Activated naive CD4-positive, alpha-beta T cell treated with anti-CD3 and anti-CD28 coated beads for 36 hours (primary cell): ENCODE measurements at places on chromosomes 16 and 17. TPM values are rescaled to one million over a fixed set of nuclear protein-coding genes. Genes with fewer than 3 reads are reported as not detected.

TBC1D3C gene
- not detected for total RNA-seq

LRRC36 gene
- not detected for total RNA-seq

- DNase-seq: no peak
Observed at GRCh38 chr17:61331178-61331577, 68.5 kb upstream of the TBX2 start.

DNA sequence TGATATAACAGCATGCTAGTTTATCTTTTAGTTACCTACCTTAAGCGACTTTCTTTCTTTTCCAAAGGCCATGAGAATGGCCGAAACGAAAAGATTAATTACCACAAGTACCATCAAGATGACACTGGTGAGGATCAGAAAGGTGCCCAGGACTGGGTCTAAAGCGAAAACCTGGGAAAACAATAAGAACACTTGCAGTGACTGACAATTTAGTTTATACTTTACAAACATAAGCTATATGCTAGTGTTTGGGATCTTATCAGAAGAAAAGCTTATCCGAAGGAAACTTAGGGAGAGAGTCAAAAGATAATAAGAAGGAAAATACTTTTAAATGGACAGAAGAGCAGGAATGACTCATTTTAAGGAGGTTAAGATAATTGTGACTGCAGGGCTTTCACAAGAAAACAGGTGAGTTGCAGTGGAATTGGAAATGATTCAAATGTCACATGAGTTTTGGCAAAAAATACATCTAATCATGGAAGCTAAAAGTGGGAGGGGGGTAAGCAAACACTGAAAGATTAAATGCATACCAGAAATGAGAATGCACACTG lies 34.8 kb downstream of the IST1 start:
- no peak for DNase-seq

DNA sequence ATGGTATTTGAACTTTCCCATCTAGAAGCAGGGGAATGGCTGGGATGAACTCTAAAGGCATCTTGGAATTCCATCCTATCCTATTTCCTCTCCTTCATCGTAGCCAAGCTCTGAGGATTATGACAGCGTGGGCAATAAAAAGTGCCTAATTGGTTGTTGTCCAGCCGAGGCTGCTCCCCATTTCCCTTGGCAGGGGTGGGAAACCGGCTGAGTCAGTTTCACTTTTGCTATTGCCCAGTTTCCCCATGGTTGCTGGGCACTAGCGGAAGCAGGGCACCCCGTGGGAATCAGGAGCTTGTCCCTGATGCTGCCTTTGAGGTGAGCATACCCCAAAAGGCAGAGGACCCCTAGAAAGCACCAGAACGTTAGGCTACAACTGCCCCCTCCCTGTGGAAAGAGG lies 13.8 kb upstream of the SP2 start:
- no peak for DNase-seq

GRCh38 chr16:65002265-65002664 lies 119.6 kb downstream of the CDH11 start:
- no peak for DNase-seq

GRCh38 chr16:67000384-67001351 lies 12.3 kb downstream of the CES4A start:
- peak; percentile 72 for DNase-seq

GRCh38 chr16:86877108-86877507 lies 298.8 kb downstream of the FOXL1 start:
- no peak for DNase-seq

DNA sequence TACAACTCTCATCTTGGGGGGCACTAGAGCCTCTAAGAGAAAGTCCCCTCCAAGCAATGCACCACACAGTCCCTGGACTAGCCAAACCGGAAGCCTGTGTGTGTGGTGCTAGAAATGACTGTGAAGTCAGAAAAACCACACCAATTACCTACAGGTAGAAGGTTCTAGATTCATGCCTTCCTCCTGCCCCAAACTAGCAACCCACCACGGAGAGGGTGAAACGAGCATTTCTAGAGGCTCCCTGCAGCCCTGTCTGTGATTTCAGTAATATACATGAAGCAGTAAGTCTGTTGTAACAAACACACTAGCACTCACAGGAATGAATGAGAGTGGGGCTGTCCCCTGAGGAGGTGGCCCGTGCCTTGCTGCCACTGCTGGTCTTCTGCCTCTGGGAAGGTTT lies 13.6 kb downstream of the ZFHX3 start:
- DNase-seq: no peak

DNA sequence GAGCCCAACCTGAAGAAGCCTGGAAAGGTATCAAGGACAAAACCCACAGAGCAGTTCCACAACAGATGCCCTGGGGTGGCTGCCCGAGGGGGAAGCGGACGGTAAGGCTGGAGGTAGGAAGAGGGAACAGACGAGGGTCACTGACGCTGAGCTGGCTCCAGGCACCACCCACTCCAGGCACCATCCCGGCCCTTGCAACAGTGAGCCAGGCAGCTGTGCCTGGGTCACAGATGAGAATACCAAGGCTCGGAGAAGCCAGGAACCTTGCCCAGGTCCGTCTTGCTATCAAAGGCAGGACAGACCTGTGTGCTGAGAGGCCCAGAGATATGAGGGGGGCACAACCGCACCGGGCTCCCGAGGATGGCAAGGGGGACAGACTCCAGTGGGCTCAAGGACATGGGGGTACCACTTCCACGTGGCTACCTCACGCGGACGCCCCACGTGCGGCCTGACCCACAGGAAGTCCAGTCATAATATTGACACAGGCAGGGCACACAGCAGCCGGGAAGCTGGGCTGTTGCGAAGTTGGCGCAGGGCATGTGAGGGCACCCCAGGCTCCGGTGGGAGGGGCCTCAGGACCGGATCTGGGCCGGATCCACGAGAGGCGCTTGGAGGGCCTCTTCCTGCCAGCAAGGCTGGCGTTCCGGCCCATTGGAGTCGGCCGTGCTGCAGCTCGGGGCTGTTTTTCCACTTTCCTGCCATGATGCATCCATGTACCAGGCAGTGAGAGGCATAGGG lies 29.9 kb downstream of the PEMT start:
- no peak for DNase-seq
